ENCODE measurements at places on chromosomes 2 and 18.

GRCh38 chr18:75339936-75340605, 87.4 kb downstream of the SMIM21 start:
- no peak for DNase-seq

DNA sequence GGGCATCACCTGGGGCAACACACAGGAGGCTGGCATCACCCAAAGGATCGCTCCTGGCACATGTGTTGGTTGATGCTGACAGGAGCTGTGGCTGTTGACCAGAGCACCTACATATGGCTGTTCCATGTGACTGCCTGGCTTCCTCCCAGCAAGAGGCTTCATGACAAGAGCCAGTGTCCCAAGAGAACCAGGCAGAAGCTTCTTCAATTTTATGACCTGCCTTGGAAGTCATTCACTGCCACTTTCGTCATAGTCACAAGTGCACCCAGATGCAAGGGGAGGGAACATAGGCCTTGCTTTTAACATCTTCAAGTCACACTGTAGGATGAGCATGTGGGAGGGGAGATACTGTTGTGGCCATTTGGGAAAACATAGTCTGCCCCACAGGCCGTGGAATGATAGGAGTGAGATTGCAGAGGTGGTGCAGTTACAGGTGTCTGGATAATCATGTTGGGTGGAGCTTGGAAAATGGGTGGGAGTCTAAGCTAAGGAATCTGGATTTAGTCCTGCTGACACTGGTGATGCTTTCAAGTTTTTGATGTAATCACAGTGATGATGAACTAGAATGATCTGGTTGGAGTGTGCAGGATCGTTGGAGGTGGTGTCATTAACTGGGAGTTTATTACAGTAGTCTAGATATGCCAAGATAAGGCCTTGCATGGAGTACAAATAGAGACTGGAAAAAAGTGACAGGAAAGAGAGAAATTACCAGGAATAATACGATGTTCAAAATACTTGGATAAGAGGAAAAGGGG, 107.0 kb downstream of the RAPGEF4 start:
- no peak for DNase-seq

DNA sequence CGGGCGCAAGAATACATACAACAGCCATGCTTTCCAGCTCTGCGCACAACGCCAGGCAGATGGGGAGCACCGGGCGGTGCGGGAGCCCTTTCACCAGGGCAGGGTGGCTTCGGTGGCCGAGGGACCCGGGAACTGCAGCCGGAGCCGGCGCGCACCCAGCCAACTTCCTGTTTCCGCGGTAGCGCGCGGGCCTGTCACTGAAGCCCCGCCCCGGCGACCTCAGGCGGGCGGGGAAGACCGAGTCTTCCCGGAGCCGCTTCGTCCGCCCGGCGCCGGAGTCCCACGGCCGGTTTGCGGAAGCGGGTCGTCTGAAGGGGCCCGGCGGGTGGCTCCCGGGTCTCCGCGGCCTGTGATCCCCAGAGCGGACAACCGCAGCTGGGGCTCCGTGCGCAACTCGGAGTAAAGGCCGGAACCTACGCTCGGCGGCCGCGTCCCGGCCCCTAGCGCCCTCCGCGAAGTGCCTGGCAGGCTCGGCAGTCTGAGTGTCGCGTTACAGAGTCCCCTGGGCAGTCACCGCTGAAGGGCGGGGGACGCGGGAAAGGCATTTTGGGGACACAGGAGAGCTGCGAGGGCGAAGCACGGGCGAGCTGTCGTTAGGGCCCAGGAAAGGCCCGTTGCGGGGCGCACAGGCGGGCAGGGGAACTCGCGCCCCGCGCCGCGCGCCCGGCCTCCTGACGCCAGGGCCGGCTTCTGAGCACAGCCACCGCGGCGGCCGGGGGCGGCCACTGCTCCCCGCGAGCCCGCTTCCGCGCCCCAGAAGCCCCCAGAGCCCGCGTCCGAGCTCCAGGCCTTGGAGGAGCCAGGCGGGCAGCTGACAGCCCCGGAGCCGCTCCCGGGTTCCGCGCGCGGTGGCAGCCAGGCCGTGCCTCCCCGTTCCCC, at the start of gene MPPE1:
Gene MPPE1, minus strand, starts transcription at position 136 of the 879 bp plus-strand sequence. CDS start 11,053 bp downstream, outside the sequence.
- DNase-seq, result peak; percentile 97

GRCh38 chr2:191065785-191066184, 51.8 kb upstream of the STAT1 start:
- no peak for DNase-seq

- no peak for DNase-seq
These were observed 9.8 kb upstream of the LBH start for GRCh38 chr2:30221531-30221930.

- no peak for DNase-seq
These were observed 87.9 kb downstream of the BCL2L11 start for GRCh38 chr2:111208639-111209038.
